ENCODE measurements at places on chromosomes 1 and 21. TPM values are rescaled to one million over a fixed set of nuclear protein-coding genes. Genes with fewer than 3 reads are reported as not detected.

Gene PRAMEF25
- total RNA-seq: not detected

Gene MATN1
- 0.20 TPM for total RNA-seq

Gene TPTE
- not detected for total RNA-seq

Gene FOXD3
- total RNA-seq: 0.37 TPM

- no peak for DNase-seq
- H3K4me3 ChIP-seq: no peak overlapping the region
- no peaks in the 10 kb centered on the region for H3K4me1 ChIP-seq
Observed at GRCh38 chr1:201351617-201352016, 25.9 kb downstream of the TNNT2 start.

DNA sequence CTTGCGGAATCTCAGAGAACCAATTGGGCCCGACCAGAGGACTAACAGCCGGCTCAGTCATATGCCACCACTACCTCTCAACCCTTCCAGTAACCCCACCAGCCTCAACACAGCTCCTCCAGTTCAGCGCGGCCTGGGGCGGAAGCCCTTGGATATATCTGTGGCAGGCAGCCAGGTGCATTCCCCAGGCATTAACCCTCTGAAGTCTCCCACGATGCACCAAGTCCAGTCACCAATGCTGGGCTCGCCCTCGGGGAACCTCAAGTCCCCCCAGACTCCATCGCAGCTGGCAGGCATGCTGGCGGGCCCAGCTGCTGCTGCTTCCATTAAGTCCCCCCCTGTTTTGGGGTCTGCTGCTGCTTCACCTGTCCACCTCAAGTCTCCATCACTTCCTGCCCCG is 49.8 kb downstream of the ACP6 start:
- H3K27ac ChIP-seq: no peak overlapping the region
- H3K27me3 ChIP-seq: no peaks in the 10 kb centered on the region
- H3K4me1 ChIP-seq: peaks cover under 1% of the 10 kb centered on the region
- no peak for DNase-seq
- no peaks in the 10 kb centered on the region for H3K36me3 ChIP-seq
- no peak overlapping the region for H3K4me3 ChIP-seq

DNA sequence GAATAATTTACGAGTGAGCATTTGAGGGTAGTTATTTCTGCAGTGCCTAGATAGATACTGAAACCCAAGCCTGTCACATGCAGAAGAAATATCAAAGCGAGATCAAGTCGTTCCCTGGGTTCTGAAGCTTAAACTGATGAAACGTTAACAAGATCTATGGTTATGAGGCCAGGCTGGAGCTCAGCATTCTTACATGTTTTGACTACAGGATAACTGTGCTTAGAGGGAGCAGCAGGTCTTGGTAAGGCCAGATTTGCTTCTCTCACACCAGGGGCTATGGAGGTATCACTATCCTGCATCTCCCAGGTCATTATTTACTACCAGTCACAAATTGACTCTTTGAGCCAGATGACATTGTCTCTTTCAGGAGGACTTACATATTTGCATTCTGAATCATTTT is 1401.4 kb upstream of the PRMT6 start:
- no peaks in the 10 kb centered on the region for H3K27me3 ChIP-seq
- H3K36me3 ChIP-seq: no peaks in the 10 kb centered on the region
- no peak overlapping the region for H3K27ac ChIP-seq
- no peak for DNase-seq
- H3K4me3 ChIP-seq: no peak overlapping the region
- H3K4me1 ChIP-seq: no peaks in the 10 kb centered on the region

DNA sequence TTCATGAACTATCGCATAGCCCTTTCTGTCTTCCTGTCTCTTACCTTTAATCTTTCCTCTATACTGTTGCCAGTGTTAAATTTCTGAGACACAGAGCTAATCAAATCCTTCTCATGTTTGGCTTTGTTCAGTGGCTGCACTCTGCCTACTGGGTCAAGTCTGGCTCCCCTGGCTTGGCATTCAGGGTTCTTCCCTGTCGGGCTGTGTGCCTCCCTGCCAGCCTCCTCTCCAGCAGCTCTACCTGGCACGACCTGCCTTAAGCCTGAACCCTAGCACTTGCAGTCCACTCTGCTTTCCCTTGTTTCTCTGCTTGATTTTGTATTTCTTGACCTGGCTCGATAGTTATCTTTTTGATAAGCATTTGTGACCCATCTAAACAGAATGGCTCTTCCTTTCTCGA is 26.2 kb upstream of the GPR88 start:
- DNase-seq: no peak
- no peaks in the 10 kb centered on the region for H3K27me3 ChIP-seq
- no peak overlapping the region for H3K4me3 ChIP-seq

- H3K27me3 ChIP-seq: no peaks in the 10 kb centered on the region
- H3K27ac ChIP-seq: no peak overlapping the region
- DNase-seq: no peak
- H3K36me3 ChIP-seq: no peaks in the 10 kb centered on the region
- no peak overlapping the region for H3K4me3 ChIP-seq
- peaks cover 4% of the 10 kb centered on the region for H3K4me1 ChIP-seq
Observed at GRCh38 chr1:227136210-227136820, 182.0 kb downstream of the CDC42BPA start.

- no peak overlapping the region for H3K4me3 ChIP-seq
- no peak for DNase-seq
- no peak overlapping the region for H3K27ac ChIP-seq
- no peaks in the 10 kb centered on the region for H3K4me1 ChIP-seq
- H3K27me3 ChIP-seq: no peaks in the 10 kb centered on the region
Observed at GRCh38 chr1:186620566-186621350, 59.5 kb downstream of the PTGS2 start.

- H3K36me3 ChIP-seq: no peaks in the 10 kb centered on the region
- H3K27me3 ChIP-seq: no peaks in the 10 kb centered on the region
- DNase-seq: no peak
Observed at GRCh38 chr1:153733970-153734369, 6.1 kb downstream of the INTS3 start.

- no peak overlapping the region for H3K4me3 ChIP-seq
- H3K27me3 ChIP-seq: no peaks in the 10 kb centered on the region
Observed at GRCh38 chr1:106113851-106114250, 942.6 kb upstream of the PRMT6 start.

- H3K4me3 ChIP-seq: peak overlapping the region; percentile 34
- H3K27me3 ChIP-seq: no peaks in the 10 kb centered on the region
- H3K36me3 ChIP-seq: no peaks in the 10 kb centered on the region
- H3K4me1 ChIP-seq: peaks cover 4% of the 10 kb centered on the region
Observed at GRCh38 chr1:206909161-206909882, 12.1 kb downstream of the IL24 start.

- no peaks in the 10 kb centered on the region for H3K4me1 ChIP-seq
- DNase-seq: no peak
- H3K27ac ChIP-seq: no peak overlapping the region
- H3K4me3 ChIP-seq: no peak overlapping the region
- no peaks in the 10 kb centered on the region for H3K27me3 ChIP-seq
Observed at GRCh38 chr1:74641876-74642275, 31.7 kb downstream of the ERICH3 start.

DNA sequence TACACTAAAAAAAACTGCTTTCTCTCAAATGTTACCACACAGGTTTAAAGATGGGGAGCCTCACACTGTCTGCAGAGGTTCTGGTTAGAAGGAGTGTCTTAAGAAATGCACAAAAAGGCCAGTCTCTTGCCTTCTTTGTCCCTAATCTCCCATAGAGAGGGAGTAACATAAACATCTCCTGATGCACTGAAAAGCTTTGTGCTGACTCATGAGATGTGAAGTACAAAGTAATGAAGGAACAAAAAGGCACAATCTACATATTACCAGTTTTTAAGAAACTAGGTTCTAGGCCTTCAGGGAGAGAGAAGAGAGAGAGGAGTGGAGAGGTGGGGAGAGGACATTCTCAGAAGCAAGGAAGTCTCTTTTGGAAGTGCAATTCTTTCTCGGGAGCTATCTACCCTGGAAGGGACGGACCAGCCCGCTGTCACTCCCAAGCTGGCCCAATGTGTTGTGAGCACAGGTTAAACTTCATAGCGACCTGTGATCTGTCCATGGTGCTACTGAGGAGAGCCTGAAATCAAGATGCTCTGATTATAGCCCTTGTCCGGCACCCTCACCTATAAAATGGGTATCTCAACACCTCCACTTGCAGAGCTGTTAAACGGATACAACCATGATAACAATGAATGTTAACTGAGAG is 458.1 kb downstream of the DISC1 start:
- no peaks in the 10 kb centered on the region for H3K36me3 ChIP-seq
- DNase-seq: no peak
- no peaks in the 10 kb centered on the region for H3K4me1 ChIP-seq
- no peaks in the 10 kb centered on the region for H3K27me3 ChIP-seq
- H3K4me3 ChIP-seq: no peak overlapping the region
- H3K27ac ChIP-seq: no peak overlapping the region

GRCh38 chr1:233343262-233343661 is 15.7 kb downstream of the MAP3K21 start:
- no peak for DNase-seq
- no peaks in the 10 kb centered on the region for H3K27me3 ChIP-seq
- H3K4me3 ChIP-seq: no peak overlapping the region
- H3K36me3 ChIP-seq: no peaks in the 10 kb centered on the region

GRCh38 chr1:159473335-159473734 is 33.8 kb downstream of the OR10J1 start:
- no peaks in the 10 kb centered on the region for H3K4me1 ChIP-seq
- DNase-seq: no peak
- H3K4me3 ChIP-seq: no peak overlapping the region
- no peaks in the 10 kb centered on the region for H3K36me3 ChIP-seq

- peaks cover 2% of the 10 kb centered on the region for H3K4me1 ChIP-seq
- no peak overlapping the region for H3K4me3 ChIP-seq
- H3K27ac ChIP-seq: no peak overlapping the region
- no peaks in the 10 kb centered on the region for H3K27me3 ChIP-seq
- no peaks in the 10 kb centered on the region for H3K36me3 ChIP-seq
- DNase-seq: no peak
Observed at GRCh38 chr1:5895446-5896406, 96.5 kb downstream of the NPHP4 start.

DNA sequence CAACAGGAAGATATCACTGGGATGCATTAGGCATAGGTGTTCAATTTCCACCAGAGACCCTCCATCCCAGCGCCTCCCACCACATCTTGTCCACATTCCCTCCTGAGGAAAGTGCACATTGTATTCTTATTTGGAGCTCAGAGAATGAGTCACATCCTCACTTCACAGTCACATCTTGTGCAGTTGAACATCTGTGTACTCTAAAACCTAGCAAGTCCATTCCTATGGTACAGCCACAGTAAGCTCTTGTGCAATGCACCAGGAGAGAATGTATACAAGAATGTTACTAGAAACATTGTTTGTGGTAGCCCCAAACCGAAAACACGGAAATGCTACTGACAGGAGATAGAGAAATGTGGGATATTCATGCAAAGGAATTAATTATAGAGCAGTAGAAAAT is 1.6 kb upstream of the KDF1 start:
- peaks cover 4% of the 10 kb centered on the region for H3K4me1 ChIP-seq
- H3K36me3 ChIP-seq: no peaks in the 10 kb centered on the region
- no peak overlapping the region for H3K4me3 ChIP-seq
- no peaks in the 10 kb centered on the region for H3K27me3 ChIP-seq
- no peak for DNase-seq

DNA sequence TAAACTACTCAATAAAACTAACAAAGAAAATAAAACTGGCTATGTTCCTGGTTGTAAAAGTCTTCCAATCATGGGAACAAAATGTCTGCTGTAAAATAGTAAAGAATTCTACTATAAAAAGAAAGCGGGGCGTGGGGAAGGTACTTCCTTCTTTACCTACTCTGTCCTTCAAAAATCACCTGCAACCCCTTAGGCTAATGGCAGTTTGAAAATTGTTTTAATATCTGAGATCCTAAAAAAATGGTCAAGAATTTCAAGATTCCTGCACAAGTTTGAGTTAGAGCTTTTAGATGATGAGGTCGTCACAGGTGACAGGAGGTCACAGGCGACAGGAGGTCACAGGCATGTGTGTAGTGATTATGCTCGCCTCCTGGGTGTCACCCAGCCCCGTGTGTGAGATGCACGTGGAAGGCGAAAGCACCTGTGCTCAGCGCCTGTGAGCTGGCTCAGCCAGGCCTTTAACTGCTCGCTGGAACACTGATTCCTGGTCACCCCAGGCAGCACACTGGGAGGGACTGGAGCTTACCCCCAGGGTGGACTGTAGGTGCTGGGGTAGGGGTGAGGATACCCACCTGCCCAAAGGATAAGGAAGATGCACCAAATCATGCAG is 18.6 kb upstream of the TMPRSS2 start:
- no peak overlapping the region for H3K4me3 ChIP-seq
- H3K36me3 ChIP-seq: no peaks in the 10 kb centered on the region
- no peak for DNase-seq
- H3K27ac ChIP-seq: no peak overlapping the region
- no peaks in the 10 kb centered on the region for H3K27me3 ChIP-seq
- no peaks in the 10 kb centered on the region for H3K4me1 ChIP-seq

- peaks cover 2% of the 10 kb centered on the region for H3K4me1 ChIP-seq
- H3K4me3 ChIP-seq: no peak overlapping the region
- no peak for DNase-seq
- H3K36me3 ChIP-seq: no peaks in the 10 kb centered on the region
- H3K27me3 ChIP-seq: no peaks in the 10 kb centered on the region
Observed at GRCh38 chr1:170205301-170205700, 59.5 kb downstream of the NTMT2 start.

GRCh38 chr1:6975331-6976043 is 190.2 kb downstream of the CAMTA1 start:
- H3K4me1 ChIP-seq: no peaks in the 10 kb centered on the region
- no peak for DNase-seq
- H3K27me3 ChIP-seq: no peaks in the 10 kb centered on the region
- H3K27ac ChIP-seq: no peak overlapping the region

GRCh38 chr1:118335331-118335732 is 150.3 kb upstream of the SPAG17 start:
- no peak for DNase-seq
- H3K27ac ChIP-seq: no peak overlapping the region
- H3K4me1 ChIP-seq: no peaks in the 10 kb centered on the region
- peaks cover 3% of the 10 kb centered on the region for H3K27me3 ChIP-seq
- H3K36me3 ChIP-seq: no peaks in the 10 kb centered on the region

- H3K27me3 ChIP-seq: no peaks in the 10 kb centered on the region
- no peak overlapping the region for H3K4me3 ChIP-seq
- no peaks in the 10 kb centered on the region for H3K4me1 ChIP-seq
- no peak overlapping the region for H3K27ac ChIP-seq
Observed at GRCh38 chr1:91635763-91636162, 135.1 kb downstream of the CDC7 start.

Data from ovary (tissue), 10 donors.